NCI-H510A (cell line): ENCODE measurements at places on chromosomes 7 and 10.

DNA sequence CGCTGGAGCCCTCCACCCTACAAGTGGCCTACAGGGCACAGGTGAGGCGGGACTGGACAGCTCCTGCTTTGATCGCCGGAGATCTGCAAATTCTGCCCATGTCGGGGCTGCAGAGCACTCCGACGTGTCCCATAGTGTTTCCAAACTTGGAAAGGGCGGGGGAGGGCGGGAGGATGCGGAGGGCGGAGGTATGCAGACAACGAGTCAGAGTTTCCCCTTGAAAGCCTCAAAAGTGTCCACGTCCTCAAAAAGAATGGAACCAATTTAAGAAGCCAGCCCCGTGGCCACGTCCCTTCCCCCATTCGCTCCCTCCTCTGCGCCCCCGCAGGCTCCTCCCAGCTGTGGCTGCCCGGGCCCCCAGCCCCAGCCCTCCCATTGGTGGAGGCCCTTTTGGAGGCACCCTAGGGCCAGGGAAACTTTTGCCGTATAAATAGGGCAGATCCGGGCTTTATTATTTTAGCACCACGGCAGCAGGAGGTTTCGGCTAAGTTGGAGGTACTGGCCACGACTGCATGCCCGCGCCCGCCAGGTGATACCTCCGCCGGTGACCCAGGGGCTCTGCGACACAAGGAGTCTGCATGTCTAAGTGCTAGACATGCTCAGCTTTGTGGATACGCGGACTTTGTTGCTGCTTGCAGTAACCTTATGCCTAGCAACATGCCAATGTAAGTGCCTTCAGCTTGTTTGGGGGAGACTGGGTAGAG lies at the start of gene COL1A2:
Gene COL1A2, plus strand, starts transcription at position 459 of the 704 bp plus-strand sequence. Its CDS starts 137 bp downstream, at position 596.
- peak; percentile 6 for DNase-seq

GRCh38 chr10:89327803-89328441 lies at the start of gene IFIT3:
IFIT3 (plus strand) TSS chr10:89327997; CDS start chr10:89328074, 77 bp downstream.
- no peak for DNase-seq

DNA sequence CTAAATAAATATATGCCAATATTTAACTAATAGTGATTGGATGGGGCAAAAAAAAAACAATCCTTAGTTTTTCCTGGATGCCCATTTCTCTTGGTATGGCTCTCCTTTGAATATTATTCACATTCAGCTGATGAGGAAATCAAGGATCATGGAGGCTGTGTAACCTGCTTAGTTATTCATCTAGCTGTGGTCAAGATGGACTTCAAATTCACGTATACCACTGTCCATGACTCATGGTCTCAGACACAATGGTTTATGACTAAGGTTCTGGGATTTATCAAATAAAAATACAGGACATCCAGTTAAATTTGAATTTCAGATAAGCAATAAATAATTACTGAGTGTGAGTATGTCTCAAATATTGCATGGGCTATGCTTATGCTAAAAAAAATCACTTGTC lies 191.5 kb upstream of the CELF2 start:
- no peak for DNase-seq

DNA sequence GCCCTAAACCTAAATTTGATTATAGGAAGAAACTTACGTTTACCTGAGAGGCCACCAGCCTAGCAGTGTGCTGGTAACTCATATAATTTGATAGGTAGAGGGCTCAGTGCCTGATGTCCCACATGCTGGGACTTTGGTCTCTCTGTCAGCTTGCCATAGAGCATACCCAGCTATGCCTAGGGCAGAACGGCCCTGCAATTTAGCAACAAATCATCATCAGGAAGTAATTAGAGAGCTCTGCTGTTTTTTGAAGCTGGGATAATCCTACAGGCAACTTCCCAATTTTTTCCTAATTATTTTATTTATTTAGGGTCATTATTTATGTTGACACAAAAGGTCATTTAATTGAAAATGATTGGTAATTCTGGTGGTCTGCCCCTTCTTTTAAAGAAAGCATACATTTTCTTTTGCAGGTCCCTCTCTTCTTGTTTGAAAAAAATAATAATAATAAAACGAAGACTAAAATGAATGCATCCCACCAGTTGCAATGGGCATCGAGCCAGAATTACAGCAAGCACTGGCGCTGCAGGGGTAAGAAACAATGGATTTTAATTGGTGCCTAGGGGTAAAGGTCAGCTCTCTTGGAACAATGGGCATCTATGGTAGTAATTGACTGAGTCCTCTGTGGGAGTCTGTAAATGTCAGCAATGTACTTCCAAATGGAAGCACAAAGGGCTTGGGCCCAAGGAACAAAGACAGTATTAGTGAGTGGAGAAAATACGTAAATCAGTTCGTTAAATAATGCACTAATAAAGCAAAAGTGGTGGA lies 348.0 kb downstream of the SORCS1 start:
- no peak for DNase-seq

- DNase-seq: no peak
Observed at GRCh38 chr7:93117327-93117726, 452 bp downstream of the SAMD9 start.

- no peak for DNase-seq
Observed at GRCh38 chr7:142407939-142408570, 150.2 kb upstream of the PRSS58 start.

DNA sequence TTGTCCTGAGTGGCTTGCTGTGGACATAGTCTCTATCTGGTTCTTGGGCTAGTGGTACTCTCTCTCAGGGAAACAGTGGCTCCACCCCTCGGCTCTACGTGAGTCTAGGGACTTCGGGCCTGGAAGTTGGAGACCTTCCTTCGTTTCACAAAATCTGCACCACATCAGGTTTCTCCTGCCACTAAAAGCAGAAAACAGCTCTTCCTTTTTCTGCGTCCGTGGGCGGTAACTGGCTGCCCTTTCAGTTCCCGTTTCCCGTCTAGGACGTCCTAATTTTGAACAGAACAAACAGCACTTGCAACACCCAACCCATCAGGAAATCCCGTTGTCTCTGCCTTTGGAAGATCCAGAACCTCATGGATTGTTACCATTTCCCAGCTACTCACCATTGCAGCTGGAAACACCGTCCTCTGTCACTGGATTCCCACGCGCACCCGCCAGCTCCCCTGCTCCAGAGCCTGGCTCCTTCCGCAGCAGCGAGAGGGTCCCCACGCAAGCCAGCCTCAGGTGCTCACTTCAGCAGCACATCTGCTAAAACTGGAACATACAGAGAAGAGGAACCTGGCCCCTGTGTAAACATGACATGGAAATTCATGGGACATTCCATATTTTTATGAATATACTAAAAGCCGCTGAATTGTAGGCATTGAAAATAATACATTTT lies 311.4 kb upstream of the AKR1E2 start:
- DNase-seq: no peak

GRCh38 chr7:141145630-141145982 lies 71.7 kb downstream of the TMEM178B start:
- DNase-seq: no peak

GRCh38 chr10:123858077-123858681 lies 33.4 kb downstream of the CPXM2 start:
- peak; percentile 42 for DNase-seq
